ENCODE measurements at places on chromosomes 4 and X.

DNA sequence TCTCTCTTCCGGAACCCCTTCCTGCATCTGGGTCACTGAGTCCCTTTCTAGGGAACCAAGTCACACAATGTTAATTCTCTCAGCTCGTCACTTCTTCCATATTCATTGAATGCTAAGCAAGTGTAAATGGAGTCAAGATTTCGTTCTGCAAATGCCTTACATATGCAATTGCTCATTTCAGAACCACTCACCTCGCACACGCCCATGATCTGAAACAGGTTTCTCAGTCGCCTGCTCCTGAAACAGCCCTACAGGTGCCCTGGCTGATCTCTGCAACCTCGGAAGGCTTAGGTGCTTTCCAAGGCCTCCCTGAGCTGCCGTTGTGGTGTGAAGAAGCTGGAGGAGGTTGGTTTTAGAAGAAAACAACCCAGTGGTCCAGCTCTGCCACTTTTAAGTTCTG, 100.8 kb upstream of the MSX1 start:
- DNase-seq = no peak

- no peak for DNase-seq
These were observed 2.3 kb downstream of the IKBKG start for GRCh38 chrX:154549766-154550165.

GRCh38 chrX:84415140-84415539, 87.1 kb downstream of the HDX start:
- DNase-seq = no peak

- DNase-seq = no peak
These were observed 74.6 kb upstream of the SHOX start for GRCh38 chrX:555725-556666.

DNA sequence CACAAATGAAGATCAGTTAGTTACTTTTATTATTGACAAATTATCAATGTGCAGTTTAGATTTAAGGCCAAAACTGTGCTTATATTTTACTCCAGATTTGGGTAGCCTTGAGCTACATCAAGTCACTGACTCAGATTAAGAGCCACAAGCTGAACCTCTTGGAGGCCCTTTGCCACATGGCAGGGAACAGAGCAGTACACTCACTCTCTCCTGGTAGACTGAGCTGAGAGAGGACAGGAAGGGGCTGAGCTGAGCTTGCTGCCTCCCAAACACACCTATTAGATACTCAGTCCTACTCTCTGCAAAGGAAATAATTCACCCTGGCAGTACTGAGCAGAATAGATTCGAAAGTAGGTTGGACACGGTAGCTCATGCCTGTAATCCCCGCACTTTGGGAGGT, 7.8 kb downstream of the STAP1 start:
- no peak for DNase-seq

DNA sequence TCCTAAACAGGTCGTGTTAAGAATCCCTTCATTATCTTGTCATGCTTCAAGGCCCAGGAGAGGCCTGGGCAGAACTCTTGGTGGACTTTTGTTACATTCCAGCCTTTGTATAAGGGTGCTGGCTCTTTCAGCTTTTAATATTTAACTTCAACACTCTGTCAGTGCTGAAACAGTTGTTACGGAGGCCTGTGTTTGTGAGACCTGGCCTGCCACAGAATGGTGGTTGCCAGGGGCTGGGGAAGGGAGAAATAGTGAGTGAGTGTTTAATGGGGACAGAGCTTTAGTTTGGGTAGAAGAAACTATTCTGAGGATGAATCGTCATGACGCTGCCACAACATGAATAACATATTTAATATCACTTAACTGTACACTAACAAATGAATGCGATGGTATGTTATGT, 1027.6 kb upstream of the PRKX start:
- DNase-seq = no peak

DNA sequence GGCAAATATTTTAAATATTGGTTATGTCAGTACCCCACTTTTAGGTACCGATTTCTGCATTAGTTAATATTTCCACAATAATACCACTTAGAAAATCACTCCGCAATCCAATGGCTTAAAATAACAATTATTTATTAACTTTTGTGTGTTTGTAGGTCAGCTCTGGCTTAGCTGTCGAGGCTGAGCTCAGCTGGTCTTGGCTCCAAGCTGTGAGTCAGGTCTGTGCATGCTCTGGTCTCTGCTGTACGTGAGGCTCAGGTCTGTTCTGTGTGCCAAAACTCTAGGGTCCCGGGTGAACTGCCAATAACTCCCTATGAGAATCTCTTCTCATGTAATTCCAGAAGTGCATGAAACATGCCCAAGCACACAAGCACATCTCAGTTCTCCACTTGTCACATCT, 245.8 kb upstream of the GK2 start:
- no peak for DNase-seq

DNA sequence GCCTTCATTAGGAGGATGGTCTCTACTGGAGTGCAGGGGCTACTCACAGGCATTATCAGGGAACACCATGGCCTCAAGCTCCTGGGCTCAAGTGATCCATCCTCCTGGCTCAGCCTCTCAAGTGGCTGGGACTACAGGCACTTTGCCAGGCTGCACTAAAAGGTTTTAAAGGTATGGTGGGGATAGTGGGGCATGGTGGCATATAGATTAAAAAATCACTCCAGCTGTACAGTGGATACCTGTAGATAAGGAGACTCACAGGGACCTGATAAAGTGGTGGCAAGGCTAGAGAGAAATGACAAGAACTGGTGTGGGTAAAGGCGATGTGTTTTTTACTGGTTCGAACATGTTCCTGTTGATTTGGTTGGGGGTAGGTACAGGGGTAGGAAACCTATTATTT, 5.9 kb downstream of the ZAR1 start:
- no peak for DNase-seq

DNA sequence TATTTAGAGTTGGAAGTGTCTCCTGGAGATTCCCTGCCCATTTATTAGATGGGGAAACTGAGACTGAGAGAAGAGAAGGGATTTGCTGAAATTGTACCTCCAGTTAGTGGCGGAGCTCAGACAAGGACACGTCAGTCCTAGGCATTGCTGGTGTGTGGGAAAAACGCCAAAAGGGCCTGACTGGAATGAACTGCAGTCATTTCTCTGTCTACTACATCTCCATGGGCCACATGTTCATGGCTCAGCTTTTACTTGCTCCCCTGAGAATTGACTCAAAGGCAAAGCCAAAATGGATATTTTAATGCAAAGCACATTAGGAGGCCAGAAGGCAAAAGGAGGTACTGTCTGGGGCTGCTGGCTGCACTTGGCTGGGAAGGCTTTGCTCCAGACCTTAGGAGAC, 3.9 kb downstream of the TFDP3 start:
- DNase-seq = no peak

DNA sequence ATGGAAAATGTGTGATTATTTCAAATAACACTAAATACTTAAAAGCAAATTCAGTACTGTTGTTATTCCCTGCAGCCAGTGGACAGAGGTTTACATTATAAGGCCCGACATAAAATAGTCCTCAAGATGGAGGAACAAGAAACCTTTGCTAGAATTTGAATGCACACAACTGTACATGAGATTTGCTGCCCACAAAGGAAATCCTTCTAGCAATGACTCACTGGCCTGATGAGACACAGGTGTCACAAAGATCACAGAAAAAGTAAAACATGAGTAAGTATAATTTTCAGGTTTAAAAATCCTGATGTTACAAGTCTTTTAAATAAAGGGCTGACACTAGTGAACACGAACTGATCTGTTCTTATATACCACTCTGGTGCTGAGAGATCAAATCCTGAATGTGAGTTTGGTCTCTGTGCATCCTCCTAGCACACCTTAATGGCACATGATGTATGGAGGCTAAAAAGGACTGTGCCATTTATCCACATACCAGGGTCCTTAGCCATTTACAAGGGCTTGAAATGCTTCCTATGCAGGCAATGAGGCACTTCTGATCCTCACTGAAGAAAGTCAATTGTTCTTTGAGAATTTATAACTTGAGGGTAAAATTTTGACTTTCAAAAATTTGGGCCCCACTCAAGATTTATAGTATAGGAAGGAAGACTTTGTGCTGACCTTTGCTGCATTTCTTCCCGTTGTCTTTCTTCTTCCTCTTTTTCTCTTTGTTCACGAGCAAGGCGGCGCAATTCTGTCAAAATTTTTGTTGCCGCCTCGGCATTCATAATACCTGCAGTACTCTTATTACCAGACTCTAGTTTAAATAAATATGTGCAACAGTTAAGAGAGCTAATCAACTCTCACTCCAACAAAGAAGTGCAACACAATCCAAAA, 23.0 kb downstream of the MAP7D3 start:
- DNase-seq = no peak

GRCh38 chrX:121871122-121871521, 823.7 kb downstream of the GLUD2 start:
- DNase-seq = no peak

- DNase-seq = no peak
These were observed 93.2 kb upstream of the AP1S2 start for GRCh38 chrX:15947648-15948317.

- DNase-seq = no peak
These were observed 22.8 kb upstream of the TLR2 start for GRCh38 chr4:153661215-153661822.

- no peak for DNase-seq
These were observed 306.9 kb upstream of the FGF13 start for GRCh38 chrX:139018436-139018835.

GRCh38 chr4:78768452-78769180, 7.5 kb upstream of the BMP2K start:
- no peak for DNase-seq

GRCh38 chrX:125520029-125520428, 200.4 kb downstream of the TEX13C start:
- DNase-seq = no peak

- DNase-seq = no peak
These were observed 66.8 kb upstream of the ANK2 start for GRCh38 chr4:112982680-112983079.

DNA sequence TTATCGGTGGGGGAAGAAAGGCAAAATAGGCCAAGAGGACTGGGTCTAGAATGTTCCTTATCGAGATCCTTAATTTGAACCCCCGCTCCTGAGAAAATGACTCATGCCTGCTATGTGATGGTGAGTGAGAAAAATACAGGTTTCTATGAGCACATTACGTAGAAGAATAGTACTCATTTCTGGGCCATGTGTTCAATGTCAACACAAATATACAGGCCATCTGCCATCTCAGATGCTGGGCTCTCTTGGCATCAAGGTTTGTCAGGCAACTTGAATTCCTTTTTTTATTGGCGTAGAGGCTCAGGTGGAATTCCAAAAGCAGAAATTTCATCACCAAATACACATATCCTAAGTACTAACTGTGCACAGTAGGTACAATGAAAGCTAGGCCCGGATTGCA, 81.4 kb upstream of the TRIM2 start:
- no peak for DNase-seq

DNA sequence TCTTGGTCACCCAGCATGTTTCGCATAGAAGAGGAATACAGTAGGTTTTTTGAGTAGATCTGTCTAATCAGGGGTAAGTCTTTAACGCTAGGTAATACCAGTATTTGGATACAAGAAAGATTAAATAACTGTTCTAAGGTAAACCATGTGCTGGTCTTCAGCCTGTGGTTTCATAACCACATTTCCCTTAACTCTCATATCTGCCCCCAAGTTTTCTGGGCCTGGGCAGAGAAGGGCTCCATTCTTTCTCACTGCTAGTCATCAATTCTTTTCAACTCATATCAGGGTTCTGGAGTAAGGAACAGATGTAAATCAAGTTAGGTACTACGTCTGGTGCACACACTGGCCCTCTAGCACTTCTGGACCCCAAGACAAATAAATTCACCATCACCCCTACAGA, 49.0 kb downstream of the DHX15 start:
- DNase-seq = no peak

DNA sequence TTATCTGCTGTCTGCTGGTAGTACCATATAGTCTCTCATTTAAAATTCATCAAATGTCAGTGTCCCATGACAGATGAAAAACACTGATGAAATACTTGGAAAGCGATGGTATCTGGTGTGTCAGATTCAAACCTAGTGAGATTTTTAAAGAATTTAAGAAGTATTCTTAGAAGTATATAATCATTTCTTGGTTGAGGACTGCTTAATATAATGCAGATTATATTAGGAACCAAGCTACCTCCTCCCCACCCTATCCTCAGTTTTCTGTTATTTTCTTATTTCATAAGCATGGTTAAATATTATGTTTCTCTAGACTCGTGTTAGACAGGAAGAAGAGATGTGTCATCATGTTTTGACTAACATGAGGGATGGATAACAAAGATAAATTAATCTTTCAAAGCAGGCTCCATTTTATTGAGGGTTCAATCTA, 118.5 kb downstream of the GLUD2 start:
- DNase-seq = no peak

GRCh38 chr4:26233350-26233749, 87.5 kb upstream of the RBPJ start:
- DNase-seq = no peak

DNA sequence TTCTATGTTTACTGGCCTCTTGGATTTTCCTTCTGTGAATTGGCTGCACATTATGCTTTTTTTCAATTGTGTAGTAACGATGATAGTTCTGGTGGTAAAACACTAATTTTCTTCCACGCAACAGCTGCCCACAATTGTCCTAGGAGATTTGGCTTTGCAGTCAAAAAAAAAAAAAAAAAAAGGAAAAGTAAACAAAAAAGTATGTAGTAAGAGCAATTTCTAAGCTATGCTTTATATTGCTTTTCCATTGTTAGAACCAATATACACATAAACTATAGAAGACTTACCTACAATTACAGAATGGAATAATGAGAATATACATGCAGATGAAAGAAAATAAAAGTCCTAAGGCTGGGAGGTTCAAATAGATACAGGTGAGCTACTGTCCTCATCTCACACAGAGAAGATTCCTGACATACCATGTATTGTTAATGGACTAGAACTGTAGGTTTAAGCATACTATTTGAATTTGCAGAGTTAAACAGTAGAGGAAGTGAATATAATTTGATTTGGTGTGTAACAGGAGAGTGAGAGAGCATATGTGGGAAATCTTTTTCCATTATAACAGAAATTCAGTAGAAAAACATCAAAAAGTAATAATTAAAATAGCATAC, 976.2 kb downstream of the RAB28 start:
- no peak for DNase-seq

- DNase-seq = no peak
These were observed 67.6 kb upstream of the HGFAC start for GRCh38 chr4:3374011-3374645.

DNA sequence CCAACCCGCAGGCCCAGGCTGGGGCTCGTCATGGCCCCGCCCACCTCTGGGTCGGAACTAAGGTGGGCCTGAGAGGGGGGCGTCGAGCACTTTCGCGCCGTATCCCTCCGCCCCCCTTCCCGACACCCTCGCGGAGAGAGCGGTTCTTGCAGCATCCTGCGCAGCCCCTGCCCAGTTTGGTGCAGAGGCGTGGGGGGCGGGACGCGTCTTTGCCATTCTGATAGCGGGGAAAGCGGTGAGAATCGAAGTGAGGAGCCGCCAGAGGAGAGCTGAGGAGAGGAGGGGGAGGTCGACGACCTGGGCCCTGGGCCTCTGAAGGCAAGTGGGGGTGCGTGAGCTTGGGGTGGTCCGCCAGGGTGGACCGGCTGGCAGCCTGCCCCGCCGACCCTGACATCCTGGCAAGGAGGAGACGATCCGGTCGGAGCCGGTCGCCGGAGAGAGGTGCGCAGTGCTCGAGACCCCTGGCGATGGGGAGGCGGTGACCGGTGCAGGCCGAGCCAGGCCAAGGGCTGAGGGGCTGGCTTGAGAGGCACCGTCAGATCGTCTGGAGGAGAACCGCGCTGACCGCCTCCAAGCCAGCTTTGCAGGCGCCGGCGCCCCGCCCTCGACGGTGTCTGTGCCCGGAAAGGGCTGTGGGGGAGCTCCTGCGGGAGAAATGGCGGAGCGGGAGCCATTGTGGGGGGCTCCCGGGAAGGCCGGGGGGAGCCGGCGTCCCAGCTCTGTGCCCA, 25.5 kb downstream of the GPRASP3 start:
- no peak for DNase-seq

GRCh38 chr4:189940178-189941004, at the start of gene FRG1:
TSS of gene FRG1 (plus strand) at chr4:189940872. CDS start at chr4:189941010, 138 bp downstream.
- DNase-seq = peak; percentile 89
